ENCODE measurements at places on chromosomes 1 and 21. TPM values are rescaled to one million over a fixed set of nuclear protein-coding genes. Genes with fewer than 3 reads are reported as not detected.

The ADORA3 gene
- not detected for total RNA-seq

DNA sequence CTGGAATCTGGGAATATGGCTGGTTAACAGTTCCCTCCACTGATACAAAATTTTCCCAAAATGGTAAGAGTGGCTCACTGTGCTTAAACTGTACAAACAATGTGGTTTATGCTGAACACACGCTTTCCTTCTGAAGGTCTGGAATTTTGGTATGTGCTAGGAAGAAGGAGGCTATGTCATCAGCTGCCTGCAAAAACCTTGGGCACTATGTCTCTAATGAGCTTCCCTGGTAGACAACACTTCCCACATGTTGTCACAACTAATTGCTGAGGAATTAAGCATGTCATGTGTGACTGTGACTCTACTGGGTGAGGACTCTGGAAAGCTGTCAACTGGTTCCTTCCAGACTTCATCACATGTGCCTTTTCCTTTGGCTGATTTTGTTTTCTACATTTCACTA, 29.2 kb downstream of the IPP start:
- peaks cover 3% of the 10 kb centered on the region for H3K36me3 ChIP-seq
- H3K4me3 ChIP-seq = no peak overlapping the region

The OPRD1 gene
- total RNA-seq = 0.79 TPM

The RNU5D-1 gene
- total RNA-seq = not detected

The NASP gene
- total RNA-seq = 392 TPM

The OLIG2 gene
- not detected for total RNA-seq
